ACHN (cell line): ENCODE measurements at places on chromosomes 3 and 15.

DNA sequence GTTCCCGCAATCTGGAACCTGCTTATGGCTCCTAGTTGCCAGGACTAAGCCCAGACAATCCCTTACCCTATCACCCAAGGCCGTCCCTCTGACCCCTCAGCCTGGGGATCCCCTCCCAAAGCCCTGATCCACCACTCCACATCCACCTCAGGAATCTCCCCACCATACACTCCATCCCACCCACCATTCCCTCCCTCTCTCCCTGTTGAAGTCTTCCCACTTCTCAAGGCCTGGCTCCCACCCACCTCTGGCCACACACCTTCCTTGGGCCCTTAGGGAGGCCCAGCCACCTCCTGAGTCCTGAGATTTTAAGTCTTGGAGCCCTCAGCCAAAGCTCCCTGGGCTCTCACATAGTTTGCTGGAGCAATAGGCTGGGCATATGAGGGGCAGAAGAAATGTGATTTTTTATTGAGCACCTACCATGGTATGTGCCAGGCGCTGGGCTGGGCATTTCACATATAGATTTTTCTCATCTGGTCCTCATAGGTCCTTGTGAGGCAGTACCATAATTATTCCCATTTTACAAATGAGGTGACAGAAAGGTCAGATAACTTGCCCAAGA, 48.1 kb downstream of the HCN4 start:
- no peak for DNase-seq

DNA sequence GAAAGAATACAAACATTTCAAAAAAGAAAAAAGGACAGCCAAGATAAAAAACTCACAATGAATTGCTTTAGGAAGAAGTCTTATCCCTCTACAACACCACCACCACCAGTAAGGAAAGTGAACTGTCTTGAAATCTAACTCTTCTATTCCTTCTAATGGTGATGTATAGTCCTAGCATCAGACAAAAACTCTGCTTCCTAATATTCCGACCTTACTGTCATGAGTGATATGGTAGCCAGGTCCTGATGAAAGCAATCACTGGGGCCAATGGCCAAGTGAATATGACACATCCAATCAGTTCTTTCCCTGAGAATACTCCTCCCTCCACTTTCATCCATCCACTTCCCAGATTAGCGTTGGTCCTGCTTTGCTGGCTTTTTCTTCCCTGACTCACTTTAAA, 14.8 kb downstream of the GK5 start:
- DNase-seq, result no peak

DNA sequence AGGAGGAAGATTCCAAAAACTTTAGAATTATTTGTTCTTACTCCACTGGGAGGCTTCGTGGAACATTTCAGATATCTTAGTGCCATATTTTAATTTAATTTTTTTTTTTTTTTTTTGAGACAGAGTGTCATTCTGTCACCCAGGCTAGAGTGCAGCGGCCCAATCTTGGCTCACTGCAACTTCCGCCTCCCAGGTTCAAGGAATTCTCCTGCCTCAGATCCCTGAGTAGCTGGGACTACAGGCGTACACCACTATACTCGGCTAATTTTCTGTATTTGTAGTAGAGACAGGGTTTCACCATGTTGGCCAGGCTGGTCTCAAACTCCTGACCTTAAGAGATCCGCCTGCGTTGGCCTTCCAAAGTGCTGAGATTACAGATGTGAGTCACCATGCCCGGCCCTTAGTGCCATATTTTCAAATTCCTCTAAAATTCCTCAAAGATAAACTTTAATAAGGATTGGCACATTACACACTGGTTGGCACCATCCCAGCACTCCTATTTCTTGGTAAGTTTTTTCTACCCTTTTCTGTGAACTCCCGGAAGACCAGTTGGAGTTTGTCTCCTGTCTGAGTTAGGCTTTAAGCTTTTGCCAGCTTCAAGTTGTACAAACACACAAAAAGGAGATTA, 693.7 kb downstream of the MCTP2 start:
- DNase-seq, result no peak

- DNase-seq, result no peak
Measured at GRCh38 chr3:43098761-43099160, 7.1 kb downstream of the POMGNT2 start.

GRCh38 chr3:169497567-169498257, 165.8 kb downstream of the MECOM start:
- no peak for DNase-seq

- no peak for DNase-seq
Measured at GRCh38 chr3:111668326-111668725, 73.2 kb upstream of the ZBED2 start.

GRCh38 chr3:67296039-67296892, 298.2 kb downstream of the KBTBD8 start:
- DNase-seq, result no peak

DNA sequence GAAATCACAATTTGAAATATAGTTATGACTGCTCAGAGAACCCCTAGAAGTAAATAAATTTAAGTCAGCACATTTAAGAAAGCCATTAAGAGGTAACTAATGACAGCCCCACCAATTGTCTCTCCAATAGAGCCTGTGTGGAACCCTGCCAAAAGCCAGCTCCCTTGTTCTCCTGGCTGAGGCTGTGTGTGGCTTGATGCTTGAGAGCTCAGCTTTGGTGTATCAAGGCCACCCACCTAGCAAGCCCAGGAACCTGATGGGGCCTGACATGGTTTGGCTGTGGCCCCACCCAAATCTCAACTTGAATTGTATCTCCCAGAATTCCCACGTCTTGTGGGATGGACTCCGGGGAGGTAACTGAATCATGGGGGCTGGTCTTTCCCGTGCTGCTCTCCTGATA, 106.9 kb downstream of the LRRN1 start:
- DNase-seq, result no peak

DNA sequence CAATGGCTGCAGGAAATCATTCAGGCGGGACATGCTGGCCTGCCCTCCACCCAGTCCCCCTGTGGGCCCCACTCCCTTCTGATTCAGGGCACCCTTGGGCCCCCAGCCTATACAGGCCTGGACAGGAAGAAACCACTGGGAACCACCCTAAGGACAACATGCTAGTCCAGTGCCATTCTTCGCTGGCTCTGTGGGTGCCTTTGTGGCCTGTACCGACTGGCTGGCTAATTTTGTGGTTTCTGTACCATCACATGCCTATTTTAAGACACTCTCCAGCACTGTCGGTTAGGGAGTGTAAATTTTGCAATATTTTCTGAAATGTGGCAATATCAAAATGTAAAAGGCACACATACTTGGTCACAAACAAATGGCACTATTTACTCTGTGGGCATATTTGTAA, 61.4 kb upstream of the POLG start:
- DNase-seq, result no peak

DNA sequence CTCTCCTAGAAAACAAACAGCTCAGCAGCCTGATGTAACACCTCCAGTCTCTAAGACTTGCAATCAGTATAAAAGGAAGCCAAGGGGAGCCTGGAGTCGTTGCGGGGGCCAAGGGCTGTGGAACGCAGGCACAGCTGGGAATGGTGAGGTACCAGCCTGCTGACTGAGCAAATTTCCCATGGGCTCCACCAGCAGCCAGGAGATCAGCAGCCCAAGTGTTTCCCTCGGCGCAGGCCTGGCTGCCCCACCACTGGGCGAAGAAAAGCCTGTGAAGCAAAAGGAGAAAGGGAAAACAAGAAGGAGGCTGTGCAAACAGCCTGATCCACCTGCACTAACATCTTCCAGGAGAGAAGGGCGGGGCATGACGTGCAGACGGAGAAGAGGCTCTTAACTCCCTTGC, 155.3 kb downstream of the SHQ1 start:
- no peak for DNase-seq

GRCh38 chr15:36932070-36932469, 168.3 kb downstream of the MEIS2 start:
- no peak for DNase-seq

DNA sequence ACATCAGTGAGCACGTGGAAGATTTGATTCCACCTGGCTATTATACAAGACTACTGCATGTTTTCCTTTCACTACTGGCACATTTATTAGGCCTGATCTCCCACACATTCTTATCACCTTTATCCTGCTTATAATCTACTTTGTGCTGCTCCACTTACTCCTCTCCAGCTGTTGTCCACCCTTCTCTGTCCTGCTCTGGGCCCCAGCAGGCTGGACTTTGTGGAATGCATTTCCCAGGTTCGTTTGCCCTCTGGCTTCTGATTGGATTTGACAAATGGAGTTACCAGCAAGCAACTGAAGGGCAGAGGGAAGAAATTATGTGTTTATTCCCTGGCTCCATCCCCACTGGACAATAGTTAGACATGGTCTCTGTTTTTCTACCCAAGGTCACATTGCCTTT, 75.5 kb downstream of the DCLK3 start:
- no peak for DNase-seq

- DNase-seq, result no peak
Measured at GRCh38 chr15:71005895-71006294, 109.4 kb upstream of the THSD4 start.
